ENCODE measurements at places on chromosomes 11 and 22. TPM values are rescaled to one million over a fixed set of nuclear protein-coding genes. Genes with fewer than 3 reads are reported as not detected.

DNA sequence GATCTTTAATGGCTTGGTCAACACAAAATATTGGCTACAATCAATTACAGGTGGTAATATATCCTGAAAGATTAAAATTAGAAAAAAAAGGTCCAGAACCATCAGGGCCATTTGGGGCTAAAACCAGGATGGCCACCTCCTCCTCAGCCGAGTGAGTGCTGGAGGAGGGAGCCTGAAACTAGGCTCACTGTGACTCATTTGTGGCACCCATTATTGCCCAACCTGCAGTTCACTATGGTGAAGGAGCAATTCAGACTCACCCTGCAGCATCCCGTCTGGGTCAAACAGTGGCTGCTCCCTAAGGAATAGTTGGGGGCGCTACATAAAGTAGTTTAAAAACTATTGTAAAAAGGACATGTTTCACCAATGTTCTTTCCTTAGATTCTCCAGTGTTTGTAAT is 60.7 kb downstream of the GLYATL1 start:
- H3K36me3 ChIP-seq = no peaks in the 10 kb centered on the region
- no peak overlapping the region for H3K4me3 ChIP-seq
- H3K27me3 ChIP-seq = no peaks in the 10 kb centered on the region
- DNase-seq = no peak

DNA sequence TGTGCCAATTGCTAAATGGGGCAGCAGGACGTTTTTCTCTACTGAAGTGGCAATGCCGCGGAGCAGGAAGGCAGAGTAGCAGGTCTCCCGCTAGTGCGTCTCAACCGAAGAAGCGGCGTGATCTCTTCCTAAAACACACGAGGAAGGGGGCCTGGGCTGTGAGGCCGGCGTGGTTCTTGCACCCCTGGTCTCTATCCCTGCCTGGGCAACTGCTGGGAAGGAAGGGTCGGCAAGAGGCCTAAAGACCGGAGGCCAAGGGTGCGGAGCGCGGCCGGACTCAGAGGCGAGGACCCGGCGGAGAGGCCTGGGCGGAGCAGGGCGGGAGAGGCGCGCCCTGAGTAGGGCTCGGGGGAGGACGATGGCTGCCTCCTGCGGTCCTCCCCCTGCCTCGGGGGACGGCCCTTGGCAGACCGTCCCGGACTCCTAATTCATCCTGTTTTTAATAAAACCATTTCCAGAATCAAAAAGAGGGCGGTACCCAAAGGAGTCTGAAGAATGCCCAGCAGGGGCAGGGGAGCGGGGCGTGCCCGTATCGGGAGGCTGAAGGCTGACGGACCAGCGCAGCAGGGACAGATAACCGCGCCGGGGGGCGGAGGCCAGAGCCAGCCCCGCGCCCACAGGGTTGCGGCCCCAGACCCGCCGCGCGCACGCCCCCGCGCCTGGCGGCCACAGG is 572 bp upstream of the APLP2 start:
- peaks cover 12% of the 10 kb centered on the region for H3K27me3 ChIP-seq
- peak overlapping the region; percentile 86 for H3K27ac ChIP-seq
- no peaks in the 10 kb centered on the region for H3K36me3 ChIP-seq
- peak; percentile 57 for DNase-seq
- H3K4me3 ChIP-seq = peak overlapping the region; percentile 93
- peaks cover 6% of the 10 kb centered on the region for H3K4me1 ChIP-seq

GRCh38 chr11:45847911-45848316 is 639 bp downstream of the CRY2 start:
- no peaks in the 10 kb centered on the region for H3K36me3 ChIP-seq
- peaks cover 14% of the 10 kb centered on the region for H3K4me1 ChIP-seq
- H3K27ac ChIP-seq = peak overlapping the region; percentile 73
- H3K27me3 ChIP-seq = peaks cover 12% of the 10 kb centered on the region
- DNase-seq = peak; percentile 20
- H3K4me3 ChIP-seq = peak overlapping the region; percentile 82

- H3K27ac ChIP-seq = no peak overlapping the region
- H3K4me1 ChIP-seq = peaks cover 6% of the 10 kb centered on the region
Observed at GRCh38 chr11:22432291-22433093, 94.3 kb downstream of the SLC17A6 start.

GRCh38 chr11:14519597-14519916 is 629 bp downstream of the PSMA1 start:
- peaks cover 30% of the 10 kb centered on the region for H3K36me3 ChIP-seq
- H3K27me3 ChIP-seq = no peaks in the 10 kb centered on the region
- DNase-seq = no peak

- no peak overlapping the region for H3K27ac ChIP-seq
- H3K4me1 ChIP-seq = no peaks in the 10 kb centered on the region
- no peak overlapping the region for H3K4me3 ChIP-seq
Observed at GRCh38 chr11:109106151-109106906, 315.7 kb upstream of the C11orf87 start.

The APOA4 gene
- total RNA-seq = 1.7 TPM

GRCh38 chr11:59173964-59174663 is 2.2 kb downstream of the DTX4 start:
- no peak for DNase-seq
- H3K4me3 ChIP-seq = no peak overlapping the region
- peak overlapping the region; percentile 3 for H3K27ac ChIP-seq
- H3K4me1 ChIP-seq = peaks cover 9% of the 10 kb centered on the region

GRCh38 chr11:117426297-117426685 is 98.6 kb downstream of the CEP164 start:
- no peak overlapping the region for H3K4me3 ChIP-seq
- H3K27ac ChIP-seq = no peak overlapping the region
- no peaks in the 10 kb centered on the region for H3K4me1 ChIP-seq
- H3K27me3 ChIP-seq = no peaks in the 10 kb centered on the region
- no peaks in the 10 kb centered on the region for H3K36me3 ChIP-seq

The MPPED2 gene
- total RNA-seq = 1.1 TPM

DNA sequence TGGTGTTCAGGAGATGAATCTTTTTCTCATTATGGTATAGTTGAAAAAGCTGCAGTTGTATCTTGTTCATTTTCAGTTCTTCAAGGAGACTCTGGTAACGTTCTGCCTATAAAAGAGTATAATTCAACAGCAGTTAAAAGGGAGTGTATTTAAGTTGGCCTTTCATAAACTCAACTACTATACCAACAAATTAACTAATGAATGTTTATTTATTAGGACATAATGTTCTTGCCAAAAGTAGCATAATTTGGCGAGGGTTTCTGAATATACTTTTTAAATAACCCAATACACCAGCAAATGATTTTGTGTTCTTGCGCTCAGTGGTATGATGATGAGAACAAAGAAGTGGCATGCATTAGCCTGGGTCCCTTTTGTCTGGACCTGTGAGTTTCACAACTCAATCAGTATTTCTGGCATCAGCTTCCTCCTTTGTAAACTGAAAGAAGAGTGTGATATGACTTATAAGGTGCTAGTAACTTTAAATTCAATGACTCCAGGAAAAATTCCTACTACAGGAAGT is 10.9 kb downstream of the SMC1B start:
- no peak for DNase-seq
- H3K4me3 ChIP-seq = no peak overlapping the region
- no peaks in the 10 kb centered on the region for H3K36me3 ChIP-seq
- H3K27me3 ChIP-seq = no peaks in the 10 kb centered on the region
